Kasumi-1 (cell line): ENCODE measurements at places on chromosomes 1 and 21.
A peak's percentile ranks its signal among the peaks of the same experiment; 100 is the strongest.

- DNase-seq: no peak
Observed at GRCh38 chr21:45905196-45905595, 76.4 kb upstream of the COL6A1 start.

DNA sequence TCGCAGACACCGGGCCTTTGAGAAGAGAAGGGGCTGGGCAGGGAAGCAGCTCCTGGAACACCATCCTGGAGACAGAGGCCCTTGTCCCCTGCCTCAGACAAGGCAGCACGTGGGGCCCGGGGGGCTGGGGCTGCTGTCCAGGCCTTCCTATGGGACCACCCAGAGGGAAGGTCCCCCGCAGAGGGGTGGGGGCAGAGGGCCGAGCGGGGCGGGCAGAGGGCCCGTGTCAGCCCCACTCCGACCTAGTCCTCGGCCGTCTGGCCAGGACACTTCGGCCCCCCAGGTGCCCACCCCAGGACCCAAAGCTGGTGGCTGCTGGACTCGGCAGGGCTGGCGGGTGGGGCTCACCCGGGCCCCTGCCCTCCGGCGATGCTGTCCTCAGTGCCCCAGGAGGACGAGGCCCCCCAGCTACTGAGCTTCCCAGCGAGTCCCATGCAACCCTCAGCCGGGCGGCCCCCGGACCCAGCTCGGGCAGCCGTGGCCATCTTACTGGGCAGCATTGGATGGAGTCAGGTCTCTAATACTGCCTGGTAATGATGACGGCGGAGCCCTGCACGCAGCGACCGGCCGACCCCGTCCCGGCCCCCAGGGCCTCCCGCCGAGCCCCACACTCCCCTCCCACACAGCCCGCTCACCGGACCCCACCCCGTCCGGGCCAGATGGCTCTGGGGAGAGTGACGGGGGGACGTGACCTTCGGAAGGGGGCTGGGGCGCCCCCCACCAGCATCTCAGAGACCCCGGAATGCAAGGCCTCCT is 6.9 kb upstream of the TTLL10 start:
- DNase-seq: no peak

DNA sequence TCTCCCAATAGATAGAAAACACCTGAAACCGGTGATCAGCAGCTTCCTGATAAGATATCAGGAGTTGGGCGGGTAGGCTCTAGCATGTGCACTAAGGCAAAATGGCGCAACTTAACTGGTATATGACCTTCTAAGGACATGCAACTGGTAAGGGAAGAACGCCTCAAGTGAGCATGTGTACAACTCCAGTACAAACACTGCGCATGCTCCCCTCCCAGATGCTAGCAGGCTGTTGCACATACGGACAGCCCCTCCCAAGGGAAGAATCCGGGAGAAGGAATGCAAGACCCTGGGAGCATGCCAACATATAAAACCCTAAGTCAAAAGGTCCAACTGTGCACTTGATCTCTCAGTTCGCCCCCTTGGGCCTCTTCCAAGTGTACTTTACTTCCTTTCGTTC is 110.8 kb downstream of the TSEN15 start:
- no peak for DNase-seq

DNA sequence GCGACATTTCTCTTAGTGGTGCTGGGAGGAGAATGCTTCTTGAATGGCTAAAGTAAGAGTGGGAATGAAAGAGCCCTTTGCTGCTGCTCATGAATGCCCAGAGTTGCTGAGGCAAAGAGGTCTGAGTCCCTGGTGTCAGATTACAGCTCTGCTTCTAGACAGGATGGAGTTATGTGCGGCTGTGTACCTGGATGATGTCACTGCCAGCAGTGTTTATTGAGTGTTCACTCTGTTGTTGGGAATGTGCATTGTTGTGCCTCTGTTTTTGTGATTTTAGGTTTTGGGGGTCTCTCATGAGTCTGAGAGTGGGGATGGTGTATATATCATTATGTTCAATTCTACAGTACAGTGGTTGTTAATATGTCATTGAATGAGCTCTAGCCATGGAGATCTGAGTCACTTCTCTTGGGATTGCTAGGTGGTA is 2.7 kb downstream of the CDC14A start:
- DNase-seq: peak; percentile 6

DNA sequence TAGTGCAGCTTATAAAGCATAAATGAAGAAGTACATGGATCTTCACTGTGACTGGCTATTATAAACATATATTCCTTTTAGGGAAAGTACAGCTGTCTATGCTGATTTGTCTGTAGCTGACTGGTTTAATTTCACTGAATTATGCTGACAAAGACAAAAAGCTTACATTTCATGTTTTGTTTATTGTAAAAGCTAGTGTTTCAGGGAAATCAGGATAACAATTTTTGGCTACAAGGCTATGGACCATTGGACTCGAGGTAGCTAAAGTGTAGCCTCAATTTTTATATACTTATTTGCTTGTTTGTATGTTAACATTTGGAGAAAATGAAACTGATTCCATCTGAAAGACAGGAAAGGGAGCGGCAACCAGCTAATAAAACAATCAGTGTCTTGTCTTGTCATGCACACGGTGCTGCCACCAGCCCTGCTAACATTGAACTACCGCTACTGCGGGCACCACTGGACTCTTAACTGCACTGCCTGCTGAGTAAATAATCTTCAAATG is 480.2 kb downstream of the COL11A1 start:
- DNase-seq: no peak

- DNase-seq: no peak
Observed at GRCh38 chr21:23247334-23247733, 2249.1 kb downstream of the NCAM2 start.

- no peak for DNase-seq
Observed at GRCh38 chr21:33063375-33063883, 6.5 kb upstream of the OLIG1 start.

DNA sequence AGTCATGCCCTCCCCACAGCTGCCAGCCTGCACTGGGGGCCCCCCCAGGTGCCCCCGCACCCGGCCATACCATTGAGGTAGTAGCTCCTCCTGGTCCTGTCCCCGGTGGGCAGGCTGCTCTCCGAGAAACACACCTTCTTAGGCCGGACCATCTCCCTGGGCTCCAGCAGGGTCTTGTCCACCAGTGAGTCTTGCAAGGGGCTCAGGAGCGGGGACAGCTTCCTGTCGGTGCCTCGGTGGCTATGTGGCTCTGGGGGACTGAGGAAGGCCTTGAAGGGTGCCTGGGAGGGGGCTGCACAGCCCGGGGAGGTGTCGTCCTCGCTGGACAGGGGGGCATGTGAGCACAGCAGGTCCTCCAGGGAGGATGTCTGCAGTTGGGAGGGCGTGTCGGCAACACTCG is 12.9 kb upstream of the FTCD start:
- no peak for DNase-seq

DNA sequence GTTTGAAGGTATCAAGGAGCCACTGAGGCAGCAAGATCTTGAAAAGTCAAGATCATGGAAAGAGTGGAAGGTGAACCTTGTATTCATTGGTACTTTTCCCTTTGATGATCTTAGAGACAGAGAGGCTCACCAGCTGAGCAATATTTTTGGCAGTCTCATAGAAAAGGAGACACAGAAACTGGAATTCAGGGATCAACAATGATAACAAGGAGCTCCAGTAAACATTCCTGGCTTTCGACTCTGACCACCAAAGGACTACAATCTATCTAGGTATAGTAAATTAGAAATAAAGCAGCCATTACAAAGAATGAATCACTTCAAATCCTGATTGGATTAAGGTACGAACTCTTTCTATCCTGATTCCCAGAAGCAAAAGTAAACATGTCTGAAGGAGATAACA is 615.4 kb downstream of the KIF26B start:
- DNase-seq: no peak

- DNase-seq: no peak
Observed at GRCh38 chr1:220483700-220484099, 44.2 kb upstream of the MARK1 start.

GRCh38 chr1:244139655-244140054 is 88.6 kb downstream of the ZBTB18 start:
- DNase-seq: no peak

DNA sequence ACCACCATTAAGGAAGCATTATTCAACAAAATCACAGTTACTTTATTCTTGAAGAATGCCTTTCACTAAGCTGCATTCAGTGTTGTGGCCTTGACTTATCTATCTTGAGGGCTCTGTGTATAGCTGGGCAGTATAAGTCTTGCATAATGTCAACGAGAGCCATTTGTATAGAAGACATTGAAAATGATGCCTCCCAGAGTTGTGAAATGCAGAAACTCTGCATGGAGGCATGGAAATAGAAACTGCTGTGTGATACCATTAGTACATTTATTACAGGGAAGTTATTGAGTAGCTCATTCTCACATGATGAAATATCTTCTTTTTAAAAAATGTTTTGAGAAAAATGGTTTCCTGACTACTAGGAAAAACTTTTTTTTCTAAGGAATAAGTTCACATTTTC is 111.4 kb upstream of the SNX7 start:
- no peak for DNase-seq

- no peak for DNase-seq
Observed at GRCh38 chr1:66295803-66296202, 238.2 kb upstream of the SGIP1 start.

DNA sequence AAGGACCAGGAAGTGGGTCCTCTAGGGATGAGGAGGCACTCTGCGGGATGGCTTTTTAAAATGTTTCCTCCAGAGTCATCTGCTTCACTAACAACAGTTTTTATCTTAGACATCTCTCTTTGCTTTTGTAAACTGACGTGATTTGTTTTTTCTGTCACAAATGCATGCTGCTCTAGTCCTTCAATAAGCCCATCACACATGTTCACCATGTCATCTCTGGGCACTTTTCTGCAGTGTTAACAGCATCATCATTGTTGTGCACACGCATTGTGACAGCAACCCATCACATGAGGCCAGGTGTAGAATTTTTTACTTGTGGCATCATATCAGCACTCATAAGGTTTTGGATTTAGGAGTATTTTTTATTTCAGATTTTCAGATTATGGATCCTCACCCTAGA is 12.5 kb downstream of the RGS2 start:
- no peak for DNase-seq

DNA sequence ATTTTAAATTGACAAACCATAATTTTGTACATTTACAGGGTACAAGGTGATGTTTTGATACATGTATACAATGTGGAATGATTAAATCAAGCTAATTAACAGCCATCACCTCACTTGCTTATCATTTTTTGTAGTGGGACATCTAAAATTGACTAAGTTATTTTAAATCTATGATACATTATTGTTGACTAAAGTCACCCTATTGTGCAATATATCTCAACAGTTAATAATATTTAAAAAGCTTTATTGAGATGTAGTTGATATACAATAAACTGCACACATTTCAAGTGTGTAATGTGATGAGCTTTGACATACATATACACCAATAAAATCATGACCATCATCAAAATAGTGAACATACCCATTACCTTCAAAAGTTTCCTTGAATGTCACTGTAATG is 242.5 kb upstream of the PLXNA2 start:
- no peak for DNase-seq

GRCh38 chr1:58618303-58618702 is 41.3 kb upstream of the TACSTD2 start:
- peak; percentile 82 for DNase-seq

DNA sequence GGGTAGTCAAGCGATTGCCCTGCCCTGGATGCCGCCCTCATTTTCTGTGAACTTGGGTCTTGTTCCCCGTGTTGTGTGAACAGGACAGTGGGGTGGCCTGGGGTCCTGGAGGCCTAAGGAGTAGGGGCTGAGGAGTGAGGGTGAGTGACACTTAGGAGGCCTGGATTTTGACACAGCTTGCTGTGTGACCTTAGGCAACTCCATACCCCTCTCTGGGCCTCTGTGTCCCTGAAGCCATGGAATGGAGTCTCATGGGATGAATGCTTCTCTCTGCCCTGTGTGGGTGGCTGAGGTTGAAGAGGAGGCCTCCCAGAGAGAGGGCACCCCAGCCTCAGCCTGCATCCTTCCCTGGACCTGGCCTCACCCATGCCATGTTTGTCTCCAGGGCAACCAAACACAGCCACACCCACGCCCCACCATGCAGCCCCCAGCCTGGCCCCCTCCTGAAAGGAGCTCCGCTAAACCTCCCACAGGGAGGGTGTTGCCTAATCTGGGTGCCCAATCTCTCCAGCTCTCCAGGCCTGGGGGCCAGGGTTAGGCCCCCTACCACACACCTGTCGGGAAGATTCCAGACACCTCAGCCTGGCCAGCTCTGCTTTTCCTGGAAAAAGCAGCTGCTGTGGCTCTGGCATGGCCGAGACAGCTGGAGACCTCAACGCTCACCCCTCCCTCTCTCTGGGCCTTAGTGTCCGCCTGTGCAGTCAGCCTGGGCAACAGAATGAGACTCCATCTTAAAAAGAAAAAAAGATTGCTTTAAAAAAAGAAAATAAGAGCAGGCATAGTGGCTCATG is 9.9 kb downstream of the MYOM3 start:
- DNase-seq: no peak

GRCh38 chr1:30742963-30743559 is 14.5 kb downstream of the LAPTM5 start:
- no peak for DNase-seq

DNA sequence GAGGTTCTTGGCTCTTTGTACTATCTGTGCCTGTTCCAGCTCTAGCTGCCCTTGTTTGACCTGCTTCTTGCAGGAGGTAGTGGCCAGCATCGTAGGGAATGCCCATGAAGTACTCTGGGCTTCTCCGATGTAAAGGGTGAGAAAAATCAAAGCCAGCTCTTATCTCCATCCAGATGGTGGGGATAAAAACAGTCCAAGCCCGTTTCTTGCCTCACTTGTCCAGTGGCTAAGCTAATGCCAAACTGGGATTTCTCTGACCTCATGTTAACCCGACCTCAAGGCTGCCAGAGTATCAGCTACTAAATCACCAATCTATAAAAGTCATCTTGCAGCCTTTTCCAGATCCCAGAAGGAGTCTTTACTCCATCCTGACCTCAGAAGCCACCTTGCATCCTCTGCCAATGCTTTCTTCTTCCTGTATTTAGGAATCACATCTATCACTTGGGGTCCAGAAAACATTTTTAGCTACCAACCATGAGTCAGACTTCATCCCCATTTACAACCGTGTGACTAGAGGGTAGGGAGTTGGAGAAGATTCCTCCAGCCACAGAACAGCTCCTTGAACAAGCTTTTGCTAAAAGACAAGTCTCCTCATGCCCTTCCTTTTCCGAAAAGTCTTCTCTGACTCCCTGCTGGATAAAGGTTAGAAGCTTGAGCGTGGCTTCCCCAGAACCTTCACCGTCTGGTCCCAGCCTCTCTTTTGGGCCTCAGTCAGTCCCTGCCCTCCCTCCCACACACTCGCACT is 35.9 kb downstream of the KCNC4 start:
- no peak for DNase-seq

DNA sequence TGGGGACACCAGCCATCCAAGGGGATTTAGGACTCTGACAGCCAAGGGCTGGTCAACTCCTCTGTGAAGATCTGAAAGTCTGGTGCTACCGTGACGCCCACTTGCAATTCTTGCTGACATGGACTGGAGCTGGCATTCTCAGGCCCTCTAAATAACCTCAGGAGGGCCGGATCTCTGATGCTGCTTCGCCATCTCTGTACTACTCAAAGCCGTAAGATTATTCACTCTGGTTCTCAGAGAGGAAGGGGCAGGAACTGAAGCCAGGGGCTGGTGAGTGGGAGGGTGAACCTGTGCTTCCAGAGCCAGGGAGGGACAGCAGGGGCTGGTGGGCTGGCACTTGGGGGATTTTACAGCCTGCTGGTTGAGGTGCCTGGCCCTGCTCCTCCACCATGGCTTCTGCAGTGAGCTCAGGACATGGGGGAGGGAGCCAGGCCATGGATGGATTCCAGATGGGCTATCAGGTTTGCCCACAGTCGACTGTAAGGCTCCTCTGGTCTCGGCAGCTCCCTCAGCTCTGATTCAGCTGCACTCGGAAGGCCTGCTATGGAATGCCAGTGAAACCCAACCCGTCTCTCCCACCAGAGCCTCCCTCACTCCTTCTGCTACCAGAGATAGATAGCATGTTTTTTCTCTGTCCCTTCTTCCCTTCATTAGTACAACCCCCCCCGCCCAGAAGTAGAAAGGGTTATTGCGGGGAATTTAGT is 84.5 kb downstream of the PLXNA2 start:
- no peak for DNase-seq
